ENCODE measurements at places on chromosomes 7 and 10.

DNA sequence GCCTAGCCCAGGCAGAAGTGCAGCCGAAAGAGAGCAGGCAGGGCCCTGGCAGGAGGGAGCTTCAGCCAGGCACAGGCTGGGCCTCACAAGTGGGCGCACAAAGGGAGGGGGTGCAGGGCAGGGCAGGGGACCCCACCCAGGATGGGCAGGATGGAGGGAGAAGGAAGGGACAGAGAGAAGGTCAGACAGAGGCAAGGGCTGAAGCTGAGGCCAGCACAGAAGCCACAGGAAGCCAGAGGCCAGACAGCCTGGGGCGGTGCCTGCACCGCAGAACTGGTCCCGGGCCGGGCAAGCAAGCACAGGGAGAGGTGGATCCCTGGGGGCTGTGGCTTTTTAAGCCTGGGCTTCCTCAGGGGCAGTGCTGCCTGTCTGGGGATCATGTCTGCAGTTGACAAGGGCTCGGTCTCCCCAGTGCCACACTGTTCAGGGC is 16.7 kb downstream of the NOS3 start:
- DNase-seq: no peak

DNA sequence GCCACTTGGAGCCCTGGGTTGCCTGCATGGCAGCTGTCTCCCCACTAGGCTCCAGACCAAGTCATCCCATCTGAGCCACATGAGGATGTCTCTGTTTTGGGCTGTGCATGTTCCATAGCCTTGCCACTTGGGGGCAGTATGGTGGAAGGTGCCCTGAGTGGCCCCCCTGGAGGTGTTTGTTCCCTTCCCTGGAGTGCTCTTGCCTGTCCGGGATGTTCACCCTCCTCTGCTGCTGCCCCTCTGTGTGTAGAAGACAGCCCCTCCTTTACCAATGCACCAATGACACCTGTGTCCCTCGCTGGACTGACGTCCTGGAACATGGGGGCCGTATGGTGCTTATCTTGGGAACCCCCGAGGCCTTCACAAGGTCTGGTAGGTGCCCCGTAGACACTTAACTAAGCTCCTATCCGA is 100.2 kb downstream of the ACTR3B start:
- no peak for DNase-seq

DNA sequence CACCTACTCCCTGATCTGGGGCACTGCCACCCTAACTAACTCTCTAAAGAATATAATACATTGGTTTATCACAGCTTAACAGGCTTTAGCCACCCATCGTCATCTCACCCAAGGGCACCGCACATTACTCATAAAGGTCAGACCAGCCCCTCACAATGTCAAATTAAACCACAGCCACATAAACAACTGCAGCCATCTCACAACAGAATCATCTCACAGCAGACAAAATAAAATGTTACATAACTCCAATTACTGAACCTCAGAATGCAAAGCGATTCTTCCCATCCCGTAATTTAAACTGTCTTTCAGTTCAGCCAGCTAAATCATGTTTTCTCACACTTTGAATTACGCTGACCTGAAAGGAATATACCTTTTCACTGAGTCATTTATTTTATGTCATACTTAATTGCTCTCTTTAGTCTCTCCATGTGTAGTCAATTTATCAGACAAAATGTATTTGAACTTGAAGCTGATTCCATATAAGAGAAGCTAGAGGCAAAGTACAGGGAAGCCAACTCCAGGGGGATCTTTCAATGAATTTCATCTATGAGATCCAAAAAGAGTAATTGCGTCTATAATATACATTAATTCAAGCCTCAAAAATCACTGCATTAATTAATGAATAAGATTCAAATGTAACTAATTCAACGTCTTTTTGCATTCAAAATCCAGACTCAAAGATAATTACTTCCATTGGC is 96.9 kb upstream of the NEBL start:
- DNase-seq: no peak

DNA sequence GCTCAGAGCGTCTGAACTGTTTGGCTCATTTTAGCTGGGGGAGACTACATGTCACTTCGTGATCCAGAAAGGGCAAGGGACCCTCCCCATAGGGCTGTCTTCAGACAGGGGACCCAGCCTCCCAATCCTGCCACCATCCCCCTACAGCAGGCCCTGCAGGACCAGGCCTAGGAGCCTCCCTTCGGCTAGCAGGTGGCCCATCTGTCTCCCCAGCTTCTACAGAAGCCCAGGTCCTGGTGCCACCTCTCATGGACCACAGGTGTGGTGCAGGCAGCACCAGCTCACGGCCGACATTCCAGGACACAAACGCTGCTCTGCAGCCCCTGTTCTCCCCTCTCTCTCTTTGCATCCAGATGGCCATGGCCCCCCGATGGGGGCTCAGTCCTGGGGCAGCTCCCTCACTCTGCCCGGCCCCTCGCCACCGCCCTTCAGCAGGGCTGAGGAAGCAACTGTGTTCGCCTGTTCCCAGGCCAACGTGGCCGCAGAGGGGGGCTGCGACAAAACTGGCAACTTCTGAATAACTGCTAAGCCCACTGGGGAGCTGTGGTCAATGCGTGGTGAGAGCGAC is 10.3 kb downstream of the TECPR1 start:
- no peak for DNase-seq

- DNase-seq: peak; percentile 10
These were observed 38.8 kb upstream of the GRB10 start for GRCh38 chr7:50821457-50822008.

DNA sequence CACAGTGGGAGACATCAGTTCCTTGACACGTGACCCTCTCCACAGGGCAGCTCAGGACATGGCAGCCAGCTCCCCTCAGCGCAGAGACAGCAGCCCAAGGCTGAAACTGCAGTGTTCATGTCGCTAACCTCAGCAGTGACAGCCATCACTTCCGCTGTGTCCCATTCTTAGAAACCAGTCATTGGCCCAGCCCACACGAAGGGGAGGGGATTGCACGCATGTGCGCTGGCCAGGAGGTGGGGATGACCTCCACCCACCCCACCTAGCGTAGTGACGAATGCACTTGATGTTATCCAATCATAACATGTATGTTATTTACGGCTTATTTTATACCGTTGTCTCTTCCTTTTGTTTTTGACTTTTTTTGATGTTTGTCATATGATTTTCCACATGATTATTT is 36.9 kb upstream of the EGFR start:
- DNase-seq: no peak

DNA sequence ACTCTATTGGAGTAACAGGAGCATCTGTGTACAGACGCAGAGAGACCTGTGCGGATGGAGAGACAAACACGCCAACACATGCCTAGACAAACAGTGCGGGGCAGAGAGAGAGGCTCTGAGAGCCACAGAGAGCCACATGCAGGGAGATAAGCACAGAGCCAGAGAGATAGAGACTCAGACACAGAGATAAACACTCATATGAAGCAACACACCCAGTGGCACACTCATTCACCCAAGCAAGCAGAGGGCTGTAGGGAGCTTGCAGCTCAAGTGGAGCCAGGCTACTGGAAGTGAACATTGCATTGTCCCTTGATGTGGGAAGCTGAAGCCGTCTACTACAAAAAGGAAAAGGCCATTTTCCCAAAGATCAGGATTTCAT is 46.6 kb upstream of the PODXL start:
- DNase-seq: no peak

DNA sequence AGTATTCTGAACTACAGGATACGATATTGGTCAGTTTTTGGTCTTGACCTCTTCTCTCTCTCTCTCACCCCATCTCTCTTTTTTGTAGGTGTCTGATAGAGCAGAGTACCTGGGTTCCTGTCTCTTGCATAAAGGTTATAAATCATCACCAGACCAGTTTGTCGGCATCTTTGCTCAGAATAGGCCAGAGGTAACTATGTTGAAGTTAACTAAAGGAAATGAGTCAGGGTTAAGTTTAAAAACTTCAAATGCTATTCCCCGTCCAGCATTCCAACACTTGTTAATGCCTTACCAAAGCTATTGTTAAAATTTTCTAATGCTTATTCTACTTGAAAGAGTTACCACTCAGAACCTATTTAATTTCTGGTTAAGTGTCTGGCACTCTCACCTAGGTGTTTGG is 30.7 kb downstream of the ACSL5 start:
- DNase-seq: no peak

DNA sequence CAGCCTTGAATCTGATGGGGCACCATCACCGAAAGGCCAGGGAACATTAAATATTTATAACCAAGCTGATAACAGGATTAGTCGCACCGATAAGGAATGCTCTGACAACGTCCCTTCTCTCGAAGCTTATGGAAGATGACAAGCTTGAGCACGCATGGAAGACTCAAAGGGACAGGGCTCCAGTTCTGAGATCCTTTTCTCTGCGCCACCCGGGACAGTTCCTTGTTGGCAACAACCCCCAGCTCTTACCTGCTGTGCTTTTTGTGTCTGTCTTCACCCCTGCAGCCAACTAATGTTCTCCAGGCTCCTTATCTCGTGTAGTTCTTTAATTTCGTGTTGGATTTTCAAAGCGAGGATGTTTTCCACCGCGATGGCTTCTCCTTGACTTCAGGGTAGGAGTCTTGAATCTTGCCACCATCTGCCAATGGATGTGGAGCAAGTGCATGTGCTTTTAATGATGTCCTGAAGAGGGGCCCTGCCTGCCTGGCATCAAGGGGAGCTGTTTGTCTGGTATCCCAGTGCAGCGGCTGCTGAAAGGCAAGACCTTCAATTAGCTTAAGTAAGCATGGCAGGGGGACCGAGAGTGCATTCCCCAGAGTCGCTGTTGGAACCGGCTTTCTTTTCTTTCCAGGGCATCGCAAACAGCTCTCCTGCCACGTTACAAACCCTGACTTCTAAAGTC is 354 bp upstream of the FERD3L start:
- DNase-seq: no peak

GRCh38 chr10:80465839-80466590 is 11.9 kb downstream of the TSPAN14 start:
- no peak for DNase-seq

- DNase-seq: no peak
These were observed 312.6 kb downstream of the IPMK start for GRCh38 chr10:57955076-57955475.

DNA sequence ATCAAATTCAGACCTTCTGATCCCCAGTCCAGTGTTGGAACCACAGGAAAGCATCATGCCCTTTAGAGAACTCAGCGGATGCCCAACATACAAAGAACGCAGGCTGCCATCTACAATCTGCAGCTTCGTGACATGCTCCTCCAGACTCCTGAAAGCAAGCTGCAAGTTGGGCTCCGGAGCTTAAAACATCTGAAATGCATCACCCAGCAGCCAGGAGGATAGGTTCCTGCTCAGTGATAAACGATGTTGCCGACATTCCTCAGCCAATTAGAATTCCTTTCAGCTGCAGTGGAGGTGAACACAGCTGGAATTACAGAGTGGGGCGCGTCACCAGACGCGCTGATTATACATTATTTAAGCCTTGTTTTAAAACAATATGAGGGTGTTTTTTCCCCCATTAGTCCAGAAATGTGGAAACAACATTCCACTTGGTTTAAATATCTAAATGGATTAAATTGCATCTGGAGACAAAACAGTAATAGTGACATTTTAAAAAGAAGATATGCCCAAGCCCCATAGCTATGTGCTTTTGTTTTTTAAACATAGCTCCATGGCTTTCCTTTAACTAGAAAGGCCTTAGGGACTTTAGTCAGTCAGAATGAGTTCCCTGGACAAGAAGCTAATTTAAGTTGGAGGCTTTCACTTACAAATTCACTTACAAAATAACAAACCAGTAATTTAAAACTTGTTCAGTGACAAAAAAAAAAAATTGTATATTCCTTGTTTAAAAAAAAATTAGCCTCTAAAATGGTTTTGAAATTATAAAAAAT is 6.3 kb downstream of the SMURF1 start:
- DNase-seq: peak; percentile 31

GRCh38 chr7:69764147-69764546 is 165.9 kb downstream of the AUTS2 start:
- no peak for DNase-seq

DNA sequence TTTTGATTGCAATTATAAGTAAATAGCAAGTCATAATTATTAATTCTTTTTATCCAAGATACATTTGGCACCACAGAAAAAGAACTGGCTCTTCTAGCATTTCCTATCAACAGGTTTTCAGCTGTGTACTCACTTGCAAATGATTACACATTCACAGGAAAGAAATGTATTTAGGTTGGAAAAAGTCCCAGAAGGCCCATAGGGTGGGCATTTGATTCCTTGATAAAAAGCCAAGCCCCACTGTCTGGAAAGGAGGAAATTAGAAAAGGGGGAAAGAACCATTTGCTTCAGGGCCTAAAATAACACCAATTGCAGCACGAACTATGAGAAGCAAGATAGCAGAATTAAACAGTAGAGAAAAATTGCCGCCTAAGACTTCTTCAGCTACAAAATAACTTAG is 80.8 kb upstream of the COL1A2 start:
- DNase-seq: no peak

- no peak for DNase-seq
These were observed 59.6 kb downstream of the TMEM209 start for GRCh38 chr7:130145424-130146100.

GRCh38 chr7:21368317-21368716 is 59.6 kb upstream of the SP4 start:
- DNase-seq: no peak

DNA sequence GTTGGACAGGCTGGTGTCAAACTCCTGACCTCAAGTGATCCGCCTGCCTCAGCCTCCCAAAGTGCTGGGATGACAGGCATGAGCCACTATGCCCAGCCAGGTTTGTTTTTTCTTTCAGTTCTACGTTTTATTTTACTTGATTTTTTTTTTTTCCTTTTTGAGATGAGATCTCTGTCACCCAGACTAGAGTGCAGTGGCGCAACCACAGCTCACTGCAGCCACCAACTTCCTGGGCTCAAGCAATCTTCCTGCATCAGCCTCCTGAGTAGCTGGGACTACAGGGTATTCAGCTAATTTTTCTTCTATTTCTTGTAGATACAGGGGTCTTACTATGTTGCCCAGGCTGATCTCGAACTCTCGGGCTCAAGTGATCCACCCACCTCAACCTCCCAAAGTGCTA is 24.3 kb downstream of the GDI2 start:
- DNase-seq: no peak

DNA sequence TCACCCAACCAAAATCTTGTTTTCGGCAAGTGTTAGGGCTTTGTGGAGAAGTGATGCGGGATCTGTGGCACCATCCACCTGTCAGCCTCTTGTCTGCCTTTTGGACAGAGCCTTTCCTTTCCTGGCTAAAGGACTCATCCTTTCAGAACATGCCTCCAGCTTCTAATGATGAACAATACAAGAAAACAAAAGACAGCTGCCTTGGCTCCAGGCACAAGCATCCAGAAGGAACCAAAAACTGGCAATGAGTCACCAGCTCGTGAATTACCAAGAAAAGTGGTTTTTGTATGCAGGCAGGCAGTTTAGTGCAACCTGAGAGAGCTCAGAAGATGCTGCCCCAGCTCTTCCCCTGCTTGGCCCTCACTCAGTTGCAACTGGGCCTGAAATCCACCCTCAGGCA is 84.6 kb upstream of the NAMPT start:
- no peak for DNase-seq
